ENCODE measurements at places on chromosomes 13 and 19. TPM values are rescaled to one million over a fixed set of nuclear protein-coding genes. Genes with fewer than 3 reads are reported as not detected.

The TJP3 gene
- not detected for total RNA-seq

The PCDH8 gene
- not detected for total RNA-seq

The CNN1 gene
- 148 TPM for total RNA-seq

The CYP2F1 gene
- total RNA-seq, result not detected

The LDLR gene
- total RNA-seq, result 392 TPM

The IGFL4 gene
- not detected for total RNA-seq

The TNNI3 gene
- not detected for total RNA-seq

The MBD3L3 gene
- not detected for total RNA-seq

The APLP1 gene
- 3.5 TPM for total RNA-seq

GRCh38 chr13:95073747-95074311 lies 227.4 kb downstream of the ABCC4 start:
- DNase-seq, result peak; percentile 17

- DNase-seq, result no peak
These were observed 65.3 kb downstream of the DCT start for GRCh38 chr13:94414141-94414540.

- no peak for DNase-seq
These were observed 62.9 kb downstream of the CHST8 start for GRCh38 chr19:33684538-33685232.

DNA sequence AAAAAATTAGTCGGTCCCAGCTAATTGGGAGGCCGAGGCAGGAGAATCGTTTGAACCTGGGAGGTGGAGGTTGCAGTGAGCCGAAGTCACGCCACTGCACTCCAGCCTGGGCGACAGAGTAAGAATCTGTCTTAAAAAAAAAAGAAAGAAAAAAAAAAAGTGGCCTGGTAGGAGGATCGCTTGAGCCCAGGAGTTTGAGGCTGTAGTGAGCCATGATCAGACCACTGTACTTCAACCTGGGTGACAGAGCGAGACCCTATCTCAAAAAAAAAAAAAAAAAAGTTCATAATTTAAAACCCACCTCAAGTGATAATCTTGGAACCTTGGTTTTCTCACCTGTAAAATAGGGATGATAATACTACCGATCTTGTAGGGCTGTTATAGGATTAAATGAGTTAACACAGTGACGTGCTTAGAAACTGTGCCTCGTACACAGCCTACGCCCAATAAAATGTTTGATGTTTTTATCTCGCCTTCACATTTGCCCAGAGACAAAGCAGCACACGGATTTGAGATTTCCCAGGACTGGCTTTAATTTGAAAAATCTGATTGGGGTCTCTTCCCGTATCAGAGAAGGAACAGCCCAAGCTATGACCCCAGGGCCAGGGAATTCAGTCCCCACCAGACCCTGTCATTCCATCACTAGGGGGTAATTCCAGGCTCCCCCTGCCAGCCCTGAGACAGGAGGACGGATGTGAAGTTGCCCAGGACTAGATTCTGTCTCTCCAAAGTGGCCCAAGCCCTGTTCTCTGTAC lies 3.6 kb downstream of the SERTAD1 start:
- DNase-seq, result no peak

DNA sequence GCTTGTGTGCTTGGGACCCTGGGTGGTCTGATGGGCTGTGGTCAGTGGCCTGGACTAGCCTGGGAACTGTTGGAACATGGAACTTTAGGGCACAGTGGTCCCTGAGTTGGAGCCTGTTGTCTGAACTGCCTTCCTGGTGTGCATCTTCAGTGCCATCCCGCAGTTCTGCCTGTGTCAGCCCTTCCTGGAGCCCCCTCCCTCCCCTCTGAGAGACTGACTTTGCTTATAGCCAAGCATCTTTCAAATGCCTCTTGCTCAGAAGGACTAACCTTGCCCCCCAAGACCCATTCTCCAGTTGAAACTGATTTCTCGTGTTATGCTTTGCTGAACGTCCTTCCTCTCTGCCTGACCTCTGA lies 14.3 kb downstream of the MAU2 start:
- DNase-seq, result no peak

GRCh38 chr13:25167382-25168174 lies 4.5 kb downstream of the AMER2 start:
- DNase-seq, result no peak

- DNase-seq, result no peak
These were observed 2210.2 kb upstream of the PCDH20 start for GRCh38 chr13:63625869-63626268.

DNA sequence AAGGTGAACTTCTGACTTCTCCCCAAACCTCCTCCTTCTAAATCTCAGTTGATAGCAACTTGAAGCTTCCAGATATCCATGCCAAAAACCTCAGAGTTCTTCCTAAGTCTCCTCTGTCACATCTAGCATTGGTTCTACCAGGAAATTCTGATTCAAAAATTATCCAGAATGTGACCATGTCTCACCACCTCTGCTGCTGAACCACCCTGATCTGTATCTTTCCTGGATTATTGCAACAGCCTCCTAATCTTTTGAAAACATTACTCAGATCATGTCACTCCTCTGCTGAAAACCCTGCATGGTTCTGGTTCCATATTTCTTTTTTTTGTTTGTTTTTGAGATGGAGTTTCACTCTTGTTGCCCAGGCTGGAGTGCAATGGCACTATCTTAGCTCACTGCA lies 78.7 kb upstream of the TNFSF11 start:
- peak; percentile 34 for DNase-seq

DNA sequence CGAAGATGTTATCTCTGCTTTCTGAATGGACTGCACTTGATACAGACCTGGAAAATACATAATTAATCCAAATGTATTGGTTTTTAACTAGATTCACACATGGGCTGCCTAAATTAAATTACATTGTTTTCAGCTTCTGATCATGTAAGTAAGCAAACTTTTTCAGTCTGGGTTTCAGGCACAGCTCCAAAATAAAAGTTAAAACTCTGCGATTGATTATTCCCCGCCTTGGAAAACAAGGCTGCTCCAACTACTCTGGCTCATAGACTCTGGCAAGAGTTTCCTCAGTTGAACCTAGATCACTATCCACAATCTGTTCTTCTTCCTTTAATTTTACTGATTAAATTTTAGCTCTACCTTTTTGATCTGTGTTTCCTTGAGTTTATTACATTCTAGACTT lies 526.0 kb upstream of the SPRY2 start:
- DNase-seq, result no peak
